ENCODE measurements at places on chromosomes 5 and 9. TPM values are rescaled to one million over a fixed set of nuclear protein-coding genes. Genes with fewer than 3 reads are reported as not detected.
A peak's percentile ranks its signal among the peaks of the same experiment; 100 is the strongest.

The SLC12A2 gene
- 40.7 TPM for total RNA-seq

GRCh38 chr5:69492923-69493395 lies 369 bp downstream of the OCLN start:
- no peak for DNase-seq

GRCh38 chr9:76896035-76896434 lies 9.9 kb downstream of the PRUNE2 start:
- DNase-seq = no peak

- DNase-seq = no peak
These were observed 10.3 kb upstream of the AK1 start for GRCh38 chr9:127887792-127888191.

The SLC27A6 gene
- 10.1 TPM for total RNA-seq

DNA sequence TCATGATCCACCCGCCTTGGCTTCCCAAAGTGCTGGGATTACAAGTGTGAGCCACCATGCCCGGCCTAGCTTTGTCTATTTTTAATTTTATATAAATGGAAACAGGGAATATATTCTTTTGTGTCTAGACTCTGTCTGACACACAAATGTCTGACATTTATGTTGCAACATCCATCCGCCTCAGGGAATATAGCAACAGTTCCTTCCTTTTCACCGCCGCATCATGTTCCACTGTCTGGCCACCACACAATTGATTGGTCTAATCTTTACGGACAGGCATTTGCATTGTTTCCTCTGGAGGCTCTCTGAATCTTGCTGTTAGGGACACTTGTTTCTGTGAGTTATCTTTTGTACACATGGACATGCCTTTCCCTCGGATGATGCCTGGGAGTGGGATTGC lies 20.1 kb upstream of the TBC1D9B start:
- DNase-seq = no peak

DNA sequence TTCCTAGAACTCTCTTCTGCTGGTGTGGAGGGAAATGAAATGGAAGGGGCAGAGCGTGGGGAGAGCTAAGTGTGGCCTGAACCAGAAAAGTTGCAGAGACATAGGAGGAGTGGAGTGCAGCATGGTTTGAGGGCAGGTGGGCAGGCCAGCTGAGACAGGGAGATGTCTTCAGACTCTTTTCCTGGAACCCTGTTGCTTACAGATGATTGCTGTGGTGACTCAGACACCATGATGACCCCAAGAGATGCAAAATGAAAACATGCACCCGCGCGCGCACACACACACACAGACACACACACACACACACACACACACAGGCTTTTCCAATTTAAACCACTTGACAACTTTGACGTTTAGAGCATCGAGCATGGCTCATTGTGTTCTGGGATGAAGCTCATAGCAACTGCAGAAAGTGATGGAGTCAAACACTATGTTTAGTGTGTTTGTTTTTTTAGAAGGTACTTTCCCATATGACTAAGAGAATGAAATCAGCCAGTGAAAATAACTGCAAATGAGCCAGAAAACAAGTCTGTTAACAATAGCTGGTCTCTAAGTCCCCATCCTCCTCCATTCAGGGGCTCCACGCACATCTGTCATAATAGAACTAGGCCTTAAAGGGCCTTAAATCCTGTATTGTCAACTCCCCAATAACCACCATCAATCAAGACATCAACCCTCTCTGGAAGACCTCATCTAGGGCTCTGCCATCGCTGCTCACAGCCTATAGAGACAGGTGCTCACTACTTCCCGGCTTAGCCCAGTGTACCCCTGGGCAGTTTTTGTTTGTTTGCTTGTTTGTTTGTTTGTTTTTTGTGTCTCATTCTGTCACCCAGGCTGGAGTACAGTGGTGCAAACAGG lies 9.6 kb downstream of the TMOD1 start:
- DNase-seq = no peak

DNA sequence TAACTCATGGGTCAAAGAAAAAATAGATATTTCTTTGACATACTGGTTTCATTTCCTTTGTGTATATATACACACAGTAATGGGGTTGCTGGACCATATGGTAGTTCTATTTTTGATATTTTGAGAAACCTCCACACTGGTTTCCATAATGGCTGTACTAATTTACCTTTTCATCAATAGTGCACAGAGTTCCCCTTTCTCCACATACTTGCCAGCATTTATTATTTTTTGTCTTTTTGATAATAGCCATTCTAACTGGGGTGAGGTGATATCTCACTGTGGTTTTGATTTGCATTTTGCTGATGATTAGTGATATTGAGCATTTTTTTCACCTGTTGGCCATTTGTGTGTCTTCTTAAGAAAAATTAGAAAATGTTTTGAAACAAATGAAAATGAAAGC lies 78.4 kb upstream of the CKMT2 start:
- no peak for DNase-seq

DNA sequence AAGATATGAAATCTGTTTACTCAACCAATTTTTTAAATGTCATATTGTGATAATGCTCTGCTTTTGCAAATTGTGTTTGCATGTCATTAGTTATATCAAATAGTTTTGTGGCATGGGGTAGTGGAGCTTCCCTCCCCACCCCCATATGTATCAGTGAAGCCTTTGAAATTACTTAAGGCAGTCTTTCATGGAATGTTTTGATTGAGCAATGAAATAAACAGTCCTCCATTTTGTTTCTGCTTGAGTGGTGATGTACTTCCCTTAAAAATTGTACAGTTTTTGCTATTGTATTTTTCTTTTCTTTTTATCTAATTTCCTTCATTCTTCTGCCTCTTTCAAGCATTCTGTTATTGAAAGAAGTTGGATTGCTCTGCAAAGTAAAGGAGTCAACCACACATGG lies 3.5 kb downstream of the SOWAHA start:
- no peak for DNase-seq

DNA sequence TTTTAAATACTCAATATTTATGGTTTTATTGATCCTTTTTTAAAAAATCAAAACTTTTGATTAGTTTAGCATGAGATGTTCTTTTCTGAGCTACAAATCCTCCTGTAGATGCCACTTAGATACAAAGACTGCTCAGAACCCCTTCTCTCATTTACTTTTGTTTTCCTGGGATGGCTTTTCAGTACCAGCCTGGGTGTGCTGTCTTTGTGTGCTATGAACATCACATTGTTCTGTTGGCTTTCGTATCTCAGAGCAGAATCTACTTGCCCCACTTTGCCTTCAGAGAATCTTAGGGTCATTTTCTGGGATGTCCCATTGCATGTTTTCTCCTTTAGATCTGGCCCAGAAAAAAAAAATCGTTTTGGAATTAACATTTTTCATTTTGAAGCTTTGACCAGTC lies 85.9 kb downstream of the RASGRF2 start:
- DNase-seq = no peak

The NEK6 gene
- total RNA-seq = 27.2 TPM

DNA sequence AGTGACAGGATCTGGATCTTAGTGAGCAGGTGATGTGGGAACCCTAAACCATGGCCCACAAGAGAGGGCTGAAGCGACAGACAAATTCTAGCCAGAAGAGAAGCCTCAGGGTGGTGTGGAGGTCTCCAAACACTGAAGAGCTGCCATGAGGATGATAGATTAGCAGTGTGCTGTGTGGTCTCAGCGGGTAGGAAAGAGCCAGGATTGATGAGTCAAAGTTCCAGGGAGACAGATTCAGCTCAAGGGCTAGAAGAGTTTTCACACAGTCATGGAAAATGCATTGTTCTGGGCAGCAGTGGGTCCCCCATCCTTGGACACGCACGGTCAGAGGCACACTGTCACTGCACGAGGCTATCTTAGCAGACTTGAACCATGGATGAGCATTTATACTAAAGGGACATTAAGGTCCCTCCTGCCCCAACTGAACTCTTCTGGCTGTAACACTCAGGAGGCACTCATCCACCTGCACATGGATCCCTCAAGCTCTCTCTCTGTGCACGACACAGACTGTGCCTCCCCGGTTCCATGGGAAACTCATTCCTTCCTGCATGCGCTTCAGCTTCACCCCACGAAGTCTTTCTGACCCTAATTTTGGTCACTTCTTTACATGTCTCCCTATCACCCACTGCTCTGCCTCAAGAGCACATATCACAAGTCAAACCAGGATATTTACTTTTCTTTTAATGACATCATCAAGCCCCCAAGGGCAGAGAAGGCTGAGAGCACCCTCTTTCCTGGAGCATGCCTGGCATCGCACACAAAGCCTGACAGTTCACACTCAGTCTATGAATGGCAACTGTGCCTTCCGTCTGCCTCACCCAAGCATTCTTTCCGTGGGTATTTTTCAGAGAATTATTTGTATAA lies 84.8 kb downstream of the TLE1 start:
- no peak for DNase-seq

GRCh38 chr9:110029429-110029955 lies 178.5 kb downstream of the C9orf152 start:
- peak; percentile 63 for DNase-seq

The BTNL3 gene
- total RNA-seq = not detected

DNA sequence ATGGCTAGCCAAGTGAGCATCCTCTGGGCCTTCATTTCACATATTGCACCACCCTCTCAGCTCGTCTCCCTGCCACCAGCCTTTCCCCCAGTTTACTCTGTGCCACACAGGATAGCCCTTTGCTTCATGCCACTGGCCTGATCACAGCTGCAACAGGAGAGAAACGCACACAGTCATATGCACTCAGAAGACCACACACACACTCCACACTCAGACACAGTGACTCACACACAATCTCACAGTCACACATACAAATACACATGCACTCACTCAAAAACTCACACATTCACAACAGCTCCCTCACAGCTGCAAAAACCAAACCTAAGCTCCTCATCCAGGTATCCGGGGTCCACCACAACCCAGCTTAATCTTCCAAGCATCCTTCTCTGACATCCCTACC lies 38.7 kb downstream of the TTC39B start:
- DNase-seq = no peak

The PDCD1LG2 gene
- 1.5 TPM for total RNA-seq

DNA sequence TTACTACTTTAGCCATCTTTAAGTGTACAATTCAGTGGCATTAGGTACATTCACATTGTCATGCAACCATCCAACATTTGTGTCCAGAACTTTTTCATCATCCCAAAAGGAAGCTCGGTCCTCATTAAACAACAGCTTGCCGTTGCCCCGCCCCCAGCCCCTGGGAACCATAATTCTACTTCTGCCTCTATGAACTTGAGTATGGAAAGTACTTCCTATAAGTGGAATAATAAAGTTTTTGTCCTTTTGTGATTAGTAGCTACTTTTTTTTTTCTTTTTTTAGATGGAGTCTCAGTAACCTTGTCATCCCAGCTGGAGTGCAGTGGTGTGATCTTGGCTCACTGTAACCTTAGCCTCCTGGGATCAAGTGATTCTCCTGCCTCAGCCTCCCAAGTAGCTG lies 5.0 kb downstream of the GBGT1 start:
- no peak for DNase-seq

GRCh38 chr9:110980261-110980660 lies 58.0 kb downstream of the LPAR1 start:
- no peak for DNase-seq

DNA sequence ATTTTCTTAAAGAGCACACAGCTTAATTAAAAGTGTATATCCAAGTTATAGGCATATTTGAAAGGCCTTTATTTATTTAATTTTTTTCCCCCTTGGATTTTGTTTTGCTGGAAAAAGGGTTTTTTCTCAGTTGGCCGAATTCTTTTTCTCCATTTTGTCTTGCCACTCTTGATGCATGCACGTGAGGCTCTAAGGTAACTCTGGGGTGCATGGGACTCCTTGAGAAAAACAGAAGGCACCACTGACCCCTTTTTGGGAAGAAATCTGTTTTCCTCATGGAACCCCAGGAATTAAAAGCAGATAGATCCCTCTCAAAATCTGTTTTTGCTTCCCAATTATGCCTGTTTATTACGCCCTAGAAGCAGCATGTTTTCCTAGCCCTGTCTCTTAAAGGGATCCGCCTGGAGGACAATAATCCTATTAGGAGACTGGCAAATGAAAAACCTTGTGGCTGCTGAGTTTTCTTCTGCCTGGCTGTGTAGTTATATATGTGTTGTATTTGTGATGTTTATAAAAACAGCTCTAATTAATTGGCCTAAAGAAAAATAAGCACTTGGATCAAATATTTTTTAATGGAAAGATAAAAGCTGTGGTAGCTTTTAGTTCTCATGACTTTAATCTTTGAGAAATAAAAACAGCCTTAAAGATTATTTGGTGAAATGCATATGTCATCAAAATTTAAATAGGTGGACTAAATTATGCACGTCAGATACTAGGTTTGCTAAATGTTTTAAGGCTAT lies 435.1 kb upstream of the CDH9 start:
- DNase-seq = no peak

- DNase-seq = no peak
These were observed 35.1 kb downstream of the EXOSC2 start for GRCh38 chr9:130728721-130729120.

The DNM1 gene
- 58.4 TPM for total RNA-seq

DNA sequence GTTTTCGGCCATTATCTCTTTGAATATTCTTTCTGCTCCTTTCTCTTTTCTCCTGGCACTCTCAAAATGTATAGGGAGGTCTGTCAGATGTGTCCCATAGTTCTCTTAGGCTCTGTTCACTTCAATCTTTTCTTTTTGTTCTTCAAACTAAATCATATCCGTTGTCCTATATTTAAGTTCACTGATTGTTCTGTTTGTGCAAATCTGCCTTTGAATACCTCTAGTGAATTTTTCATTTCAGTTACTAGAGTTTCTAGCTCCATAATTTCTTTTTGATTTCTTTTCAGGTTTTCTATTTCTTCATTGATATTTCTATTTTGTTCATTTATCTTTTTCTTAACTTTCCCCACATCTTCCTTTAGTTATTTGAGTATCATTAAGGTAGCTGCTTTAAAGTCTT lies 65.4 kb downstream of the CERT1 start:
- DNase-seq = no peak

DNA sequence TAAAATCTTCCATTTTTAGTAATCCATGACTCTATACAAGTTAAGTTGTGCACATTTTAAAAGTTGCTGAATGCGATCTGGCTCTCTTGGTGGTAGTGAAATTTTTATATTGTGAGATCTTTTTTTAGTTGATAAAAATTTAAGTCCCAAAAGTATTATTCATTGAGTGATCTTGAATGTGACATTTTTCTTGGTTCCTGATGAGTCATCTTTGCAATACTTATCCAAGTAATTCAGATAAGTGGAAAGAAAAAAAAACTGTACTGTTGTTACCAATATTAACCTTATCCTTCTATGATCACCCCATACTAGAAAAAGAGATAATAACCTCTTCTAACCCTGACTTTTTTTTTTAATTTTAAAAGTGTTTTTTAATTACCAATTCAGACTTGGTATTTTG lies 601.3 kb downstream of the PSAT1 start:
- DNase-seq = no peak
